T-helper 17 cell (primary cell): ENCODE measurements at places on chromosomes 5 and 9.

GRCh38 chr5:36482812-36483211 lies 123.6 kb upstream of the SLC1A3 start:
- no peak for DNase-seq

DNA sequence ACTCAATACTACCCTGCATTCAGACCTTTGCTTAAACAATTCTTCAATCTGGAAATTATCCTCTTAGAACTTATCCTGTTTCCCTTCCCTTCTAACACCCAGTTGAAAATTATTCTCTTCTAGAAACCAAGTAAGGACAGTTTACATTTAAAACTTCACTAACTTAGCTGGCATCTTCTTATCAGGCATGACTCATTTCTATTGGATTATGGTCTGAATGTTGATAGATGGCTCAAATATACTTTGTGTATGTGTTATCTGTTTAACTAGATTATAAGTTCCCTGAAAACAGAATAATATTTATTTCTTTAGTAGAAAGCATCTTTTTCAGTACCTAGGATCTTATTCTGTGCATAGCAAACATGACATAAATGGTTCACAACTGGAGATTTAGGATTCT lies 161.9 kb downstream of the PPP2R2B start:
- no peak for DNase-seq

GRCh38 chr5:113632996-113633395 lies 119.5 kb downstream of the YTHDC2 start:
- DNase-seq = no peak

DNA sequence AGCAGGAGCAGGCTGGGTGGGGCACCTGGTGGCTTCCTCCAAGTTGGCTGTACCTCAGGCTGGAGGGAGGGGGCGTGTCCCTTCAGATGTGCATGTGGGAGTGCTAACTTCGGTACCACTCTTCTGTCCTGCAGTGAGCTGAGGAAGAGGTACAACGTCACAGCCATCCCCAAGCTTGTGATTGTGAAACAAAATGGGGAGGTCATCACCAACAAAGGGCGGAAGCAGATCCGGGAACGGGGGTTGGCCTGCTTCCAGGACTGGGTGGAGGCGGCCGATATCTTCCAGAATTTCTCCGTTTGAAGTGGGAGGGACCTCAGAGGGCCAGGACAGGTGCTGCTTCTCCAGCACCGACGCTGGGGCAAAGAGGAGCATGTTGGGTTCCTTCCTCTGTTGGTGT lies 9.3 kb downstream of the NXNL2 start:
- DNase-seq = no peak

GRCh38 chr5:172123269-172123692 lies 64.7 kb downstream of the STK10 start:
- DNase-seq = no peak

GRCh38 chr5:132388244-132389050 lies 18.9 kb downstream of the SLC22A5 start:
- DNase-seq = no peak

- no peak for DNase-seq
Measured at GRCh38 chr5:82858151-82859025, 218.8 kb downstream of the TMEM167A start.

- DNase-seq = no peak
Measured at GRCh38 chr5:74953937-74954720, 87.9 kb upstream of the FAM169A start.

DNA sequence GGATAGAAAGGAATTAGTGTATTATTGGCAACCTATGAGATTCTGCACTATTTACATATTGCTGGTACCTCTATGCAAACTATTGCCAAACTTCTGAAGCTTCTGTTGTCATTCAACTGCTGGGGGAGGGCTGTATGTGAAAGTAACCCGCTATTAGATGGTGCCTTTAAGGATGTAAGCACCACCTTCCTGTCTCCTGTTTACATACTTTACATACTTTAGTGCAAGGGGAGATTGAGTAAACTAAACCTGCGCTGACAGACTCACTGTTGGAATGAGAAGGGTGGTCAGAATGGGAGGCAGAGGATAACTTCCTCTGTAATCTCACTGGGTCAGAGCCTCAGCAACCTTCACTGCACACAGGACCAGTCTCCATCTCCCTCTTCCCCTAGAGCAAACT lies 123.8 kb downstream of the NR3C1 start:
- DNase-seq = no peak

GRCh38 chr9:129287619-129288305 lies 109.7 kb upstream of the IER5L start:
- DNase-seq = no peak

- no peak for DNase-seq
Measured at GRCh38 chr5:159451197-159452052, 121.1 kb upstream of the IL12B start.

- DNase-seq = no peak
Measured at GRCh38 chr5:72790186-72790585, 26.3 kb upstream of the TNPO1 start.

GRCh38 chr5:170451747-170452365 lies 52.0 kb upstream of the KCNIP1 start:
- no peak for DNase-seq

GRCh38 chr9:98900244-98900643 lies 43.5 kb upstream of the COL15A1 start:
- no peak for DNase-seq

DNA sequence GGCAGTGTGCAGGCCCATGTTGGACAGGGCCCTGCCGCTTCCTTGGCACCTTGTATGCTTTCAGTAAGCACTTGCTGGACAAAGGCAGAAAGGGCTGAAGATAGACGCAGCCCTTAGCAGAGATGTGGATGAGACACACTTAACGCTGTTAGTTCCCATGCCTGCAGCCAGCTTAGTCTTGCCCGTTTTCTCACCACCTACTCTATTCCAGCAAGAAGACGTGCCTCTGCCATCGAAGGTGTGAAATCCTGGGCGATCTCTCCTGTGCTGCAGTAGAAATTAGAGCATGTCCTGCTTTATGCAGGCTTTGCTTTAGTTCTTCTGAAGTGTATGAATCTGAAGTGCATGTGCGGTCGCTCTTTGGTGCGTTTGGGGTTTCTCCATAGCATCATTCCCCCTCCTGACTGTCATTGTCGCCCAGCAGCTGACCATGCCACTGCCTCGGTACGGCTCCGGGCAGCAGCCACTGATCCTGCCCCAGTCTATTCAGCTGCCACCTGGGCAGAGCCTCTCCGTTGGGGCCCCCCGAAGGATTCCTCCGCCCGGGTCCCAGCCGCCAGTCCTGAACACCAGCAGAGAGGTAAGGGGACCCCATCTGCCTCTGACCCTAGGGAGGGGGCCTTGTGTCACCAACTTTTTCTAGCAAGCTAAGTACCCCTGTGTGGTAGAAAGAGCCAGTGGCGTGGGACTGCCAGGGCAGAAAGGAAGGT lies 11.6 kb upstream of the POMT1 start:
- no peak for DNase-seq

DNA sequence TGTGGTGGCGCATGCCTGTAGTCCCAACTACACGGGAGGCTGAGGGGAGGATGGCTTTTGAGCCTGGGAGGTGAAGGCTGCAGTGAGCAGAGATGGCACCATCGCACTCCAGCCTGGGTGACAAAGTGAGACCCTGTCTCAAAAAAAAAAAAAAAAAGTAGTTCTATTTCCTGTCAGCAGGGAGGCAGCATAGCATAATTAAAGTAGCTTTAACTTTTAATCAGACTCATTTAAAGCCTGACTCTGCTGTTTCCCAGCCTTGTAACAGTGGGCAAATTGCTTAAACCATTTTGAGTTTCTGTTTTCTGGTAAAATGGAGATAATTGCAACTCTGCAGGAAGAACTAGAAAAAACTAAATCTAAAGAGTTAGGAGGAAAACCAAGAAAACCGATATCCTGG lies 31.2 kb downstream of the CNOT6 start:
- DNase-seq = no peak

DNA sequence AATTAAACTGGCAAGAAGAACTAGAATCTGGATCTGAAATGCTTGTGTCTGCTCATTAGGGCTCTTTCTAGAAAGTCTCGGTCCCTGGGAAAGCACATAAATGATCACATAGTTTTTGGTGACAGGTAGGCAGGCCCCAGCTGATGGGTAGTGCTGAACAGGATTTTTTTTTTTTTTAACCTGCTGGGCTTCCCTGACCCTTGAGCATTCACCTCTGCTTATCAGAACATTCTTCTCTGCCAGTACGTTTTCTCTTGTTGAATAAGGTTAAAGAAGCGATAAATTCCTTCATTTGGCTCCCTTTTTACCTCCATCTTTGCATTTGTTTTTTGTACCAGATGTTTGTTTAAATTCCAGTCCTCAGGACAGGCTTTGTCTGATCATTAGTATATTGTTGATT lies 8.8 kb downstream of the KDM4C start:
- DNase-seq = no peak

DNA sequence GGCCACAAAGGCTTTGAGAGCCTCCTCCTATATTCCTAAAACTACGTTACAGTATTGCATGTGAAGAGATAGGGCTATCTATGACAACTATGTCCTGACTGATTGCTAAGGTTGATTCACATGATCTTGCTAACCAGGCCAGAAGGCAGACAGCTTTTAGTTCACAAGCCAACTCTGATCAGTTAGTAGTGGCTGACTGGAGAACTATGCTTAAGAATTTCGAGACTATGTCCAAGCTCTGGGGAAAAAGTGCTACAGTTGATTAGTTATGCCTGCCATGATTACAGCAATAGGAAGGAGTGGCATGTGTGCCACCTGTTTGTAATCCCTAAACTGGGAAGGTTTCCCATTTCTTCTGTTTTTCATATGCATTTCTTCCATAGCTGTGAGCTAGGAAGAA lies 223.4 kb downstream of the DOCK8 start:
- no peak for DNase-seq

- no peak for DNase-seq
Measured at GRCh38 chr5:108232805-108233204, 149.1 kb downstream of the FBXL17 start.
